ENCODE measurements at places on chromosomes 1 and 21. TPM values are rescaled to one million over a fixed set of nuclear protein-coding genes. Genes with fewer than 3 reads are reported as not detected.

CSMD2 gene
- 0.24 TPM for total RNA-seq

HECTD3 gene
- total RNA-seq, result 22.5 TPM

MATN1 gene
- total RNA-seq, result 0.36 TPM

VWA1 gene
- total RNA-seq, result 31.5 TPM

CELA2A gene
- total RNA-seq, result not detected

BACE2 gene
- 8.1 TPM for total RNA-seq

JAM2 gene
- 0.63 TPM for total RNA-seq

GRCh38 chr1:176656257-176656995, 193.5 kb downstream of the PAPPA2 start:
- H3K4me1 ChIP-seq, result peaks cover 17% of the 10 kb centered on the region
- no peaks in the 10 kb centered on the region for H3K27me3 ChIP-seq
- H3K36me3 ChIP-seq, result no peaks in the 10 kb centered on the region
- peak overlapping the region; percentile 96 for H3K27ac ChIP-seq
- no peak overlapping the region for H3K4me3 ChIP-seq

- no peak overlapping the region for H3K4me3 ChIP-seq
- no peaks in the 10 kb centered on the region for H3K36me3 ChIP-seq
- no peak overlapping the region for H3K27ac ChIP-seq
- no peaks in the 10 kb centered on the region for H3K27me3 ChIP-seq
- H3K4me1 ChIP-seq, result no peaks in the 10 kb centered on the region
Observed at GRCh38 chr1:186841599-186841998, 12.8 kb downstream of the PLA2G4A start.

DNA sequence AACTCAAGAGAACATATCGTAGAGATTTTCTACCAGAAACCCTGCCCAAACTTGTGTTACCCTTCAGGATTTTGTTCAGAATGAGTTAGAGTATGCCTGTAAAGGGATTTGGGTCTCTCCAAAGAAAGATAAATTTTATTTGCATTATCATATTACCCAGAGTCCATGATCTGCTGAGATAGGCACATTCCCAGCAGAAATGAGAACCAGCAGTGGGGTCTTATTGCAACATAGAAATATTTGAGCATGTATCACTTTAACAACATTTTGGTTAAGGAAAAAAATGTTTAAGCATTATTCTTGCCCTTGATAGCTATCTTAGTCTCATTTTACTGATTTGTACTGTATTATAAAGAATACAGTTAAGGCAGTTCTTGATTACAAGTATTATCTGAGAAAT, 10.6 kb downstream of the VCAM1 start:
- no peak for DNase-seq
- no peak overlapping the region for H3K4me3 ChIP-seq
- peaks cover 61% of the 10 kb centered on the region for H3K4me1 ChIP-seq
- H3K36me3 ChIP-seq, result peaks cover 96% of the 10 kb centered on the region

All from cardiac muscle cell (in vitro differentiated cells and primary cell).